ENCODE measurements at places on chromosomes 7 and 10.
A peak's percentile ranks its signal among the peaks of the same experiment; 100 is the strongest.

- DNase-seq: no peak
These were observed 266.9 kb downstream of the TNS3 start for GRCh38 chr7:47314728-47315607.

DNA sequence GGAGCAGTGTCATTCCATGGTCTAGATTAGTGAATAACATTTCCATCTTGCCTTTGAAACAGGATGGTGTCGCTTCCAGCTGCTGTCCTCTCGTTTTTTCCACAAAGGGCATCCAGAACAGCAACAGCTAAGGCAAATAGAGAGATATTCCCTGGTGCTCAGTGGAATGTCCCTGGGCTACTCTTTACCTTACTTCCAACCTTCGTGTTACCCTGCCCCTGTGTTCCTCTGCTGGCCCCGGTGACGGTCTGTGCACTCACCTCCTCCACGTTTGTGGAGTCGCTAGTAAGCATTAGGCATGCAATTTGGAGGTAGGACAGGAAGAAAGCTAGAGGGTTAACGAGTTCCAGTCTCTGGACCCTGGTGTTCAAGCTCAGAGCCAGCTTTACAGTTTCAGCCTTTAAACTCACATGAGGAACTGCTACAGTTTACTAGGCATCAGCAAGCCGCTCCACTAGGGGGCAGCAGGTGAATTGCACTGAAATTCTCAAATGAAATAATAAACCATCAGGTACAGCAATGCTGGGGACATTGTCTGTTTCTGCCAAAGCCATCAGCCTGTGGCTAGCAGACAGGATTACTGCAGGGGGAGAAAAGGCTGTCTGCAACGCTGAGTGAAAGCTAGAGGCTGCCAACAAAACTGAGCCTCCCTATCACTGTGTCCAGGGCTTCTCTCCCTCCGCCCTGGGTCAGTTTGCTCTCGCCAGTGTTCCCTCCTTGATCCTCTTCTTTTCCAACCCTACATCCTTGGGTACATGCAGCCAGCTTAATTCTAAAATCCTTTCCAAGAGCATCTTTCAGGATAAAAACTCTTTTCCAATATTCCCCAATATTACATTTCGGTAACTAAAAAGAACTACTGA is 9.0 kb downstream of the MRPL32 start:
- DNase-seq: no peak

- no peak for DNase-seq
These were observed 73.7 kb upstream of the ABCB5 start for GRCh38 chr7:20541608-20542349.

GRCh38 chr10:88064608-88065382 is 201.4 kb downstream of the PTEN start:
- DNase-seq: no peak

GRCh38 chr10:123604506-123604905 is 61.6 kb upstream of the GPR26 start:
- no peak for DNase-seq

GRCh38 chr10:123331438-123331837 is 177.2 kb downstream of the BUB3 start:
- DNase-seq: no peak

GRCh38 chr10:17062955-17063484 is 66.6 kb downstream of the CUBN start:
- no peak for DNase-seq

DNA sequence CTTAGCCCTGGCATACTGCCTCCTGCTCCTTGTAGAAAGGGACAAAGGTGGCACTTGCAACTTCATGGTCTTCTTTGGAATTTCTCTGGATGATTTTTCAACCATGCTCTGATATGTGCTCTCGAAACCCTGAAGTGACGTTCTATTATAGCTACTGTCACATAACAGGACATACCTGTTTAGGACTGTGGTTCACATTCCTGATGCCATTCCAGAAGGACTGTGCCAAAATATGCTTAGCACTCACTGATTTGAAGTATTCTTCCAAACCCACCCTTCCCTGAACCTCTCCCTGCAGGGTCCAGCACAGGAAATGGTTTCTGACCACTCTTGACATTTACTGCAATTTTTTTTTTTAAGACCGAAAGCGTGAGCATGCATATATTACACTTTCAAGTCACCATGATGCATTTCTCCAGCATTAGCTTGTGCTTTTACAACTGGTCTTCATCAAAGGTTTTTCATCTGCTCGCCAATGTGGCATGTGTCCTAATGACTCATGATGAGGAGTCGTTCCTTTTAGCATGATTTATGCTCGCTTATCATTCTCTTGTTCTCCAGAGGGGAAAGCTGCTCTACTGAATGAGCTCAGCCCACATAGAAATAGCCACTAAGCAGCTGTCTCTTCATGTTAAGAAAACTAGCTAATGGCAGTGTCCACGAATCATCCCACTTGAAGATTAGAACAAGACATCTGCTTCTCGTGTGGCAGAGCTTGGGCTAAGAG is 135.2 kb downstream of the ADAM12 start:
- DNase-seq: no peak

DNA sequence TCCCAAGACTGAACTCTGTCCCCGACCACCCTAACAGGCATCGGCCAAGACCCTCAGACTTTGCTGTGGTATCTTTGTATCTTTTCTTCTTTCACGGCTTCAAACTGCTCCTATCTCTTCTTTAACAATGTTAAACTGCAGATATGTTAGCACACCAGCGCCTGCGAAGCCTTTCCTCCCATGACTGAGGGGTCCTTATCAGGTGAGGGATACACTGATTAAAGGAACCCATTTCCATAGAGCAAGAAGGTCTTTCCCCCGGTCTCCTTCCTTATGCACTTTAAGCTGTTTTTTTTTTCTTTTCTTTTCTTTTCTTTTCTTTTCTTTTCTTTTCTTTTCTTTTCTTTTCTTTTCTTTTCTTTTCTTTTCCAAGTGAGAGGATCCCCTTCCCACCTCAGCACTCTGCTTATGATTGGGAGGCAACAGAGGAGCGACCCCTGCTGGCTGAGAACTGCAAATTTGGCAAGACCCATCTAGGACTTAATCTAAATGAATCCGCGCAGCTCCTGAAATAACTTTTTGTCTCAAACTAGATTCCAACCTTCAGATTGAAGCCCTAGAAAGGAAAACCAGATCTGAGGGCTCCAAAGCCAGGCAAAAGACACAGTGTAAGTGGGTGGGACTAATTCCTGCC is 109.9 kb downstream of the ITGB8 start:
- DNase-seq: no peak

- no peak for DNase-seq
These were observed 462.3 kb upstream of the POT1 start for GRCh38 chr7:125391921-125392320.

DNA sequence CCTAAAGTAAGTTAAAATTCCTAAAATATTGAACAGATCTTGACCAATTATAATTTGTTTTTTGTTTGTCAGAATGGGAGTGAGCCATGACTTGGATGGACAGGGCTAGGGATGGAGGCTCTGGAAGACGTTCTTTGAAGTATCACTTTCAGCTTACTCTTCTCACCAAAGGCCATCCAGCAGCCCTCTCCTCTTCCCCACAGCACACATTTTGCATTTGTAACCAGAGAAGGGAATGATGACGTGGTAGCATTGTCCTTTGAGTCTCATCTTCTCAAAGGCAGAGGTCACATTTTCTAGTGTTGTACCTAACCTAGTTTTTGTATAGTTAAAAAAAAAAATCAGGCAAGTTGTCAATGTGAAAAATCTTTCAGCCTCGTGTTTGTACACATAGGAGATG is 43.8 kb upstream of the AGR3 start:
- DNase-seq: no peak

DNA sequence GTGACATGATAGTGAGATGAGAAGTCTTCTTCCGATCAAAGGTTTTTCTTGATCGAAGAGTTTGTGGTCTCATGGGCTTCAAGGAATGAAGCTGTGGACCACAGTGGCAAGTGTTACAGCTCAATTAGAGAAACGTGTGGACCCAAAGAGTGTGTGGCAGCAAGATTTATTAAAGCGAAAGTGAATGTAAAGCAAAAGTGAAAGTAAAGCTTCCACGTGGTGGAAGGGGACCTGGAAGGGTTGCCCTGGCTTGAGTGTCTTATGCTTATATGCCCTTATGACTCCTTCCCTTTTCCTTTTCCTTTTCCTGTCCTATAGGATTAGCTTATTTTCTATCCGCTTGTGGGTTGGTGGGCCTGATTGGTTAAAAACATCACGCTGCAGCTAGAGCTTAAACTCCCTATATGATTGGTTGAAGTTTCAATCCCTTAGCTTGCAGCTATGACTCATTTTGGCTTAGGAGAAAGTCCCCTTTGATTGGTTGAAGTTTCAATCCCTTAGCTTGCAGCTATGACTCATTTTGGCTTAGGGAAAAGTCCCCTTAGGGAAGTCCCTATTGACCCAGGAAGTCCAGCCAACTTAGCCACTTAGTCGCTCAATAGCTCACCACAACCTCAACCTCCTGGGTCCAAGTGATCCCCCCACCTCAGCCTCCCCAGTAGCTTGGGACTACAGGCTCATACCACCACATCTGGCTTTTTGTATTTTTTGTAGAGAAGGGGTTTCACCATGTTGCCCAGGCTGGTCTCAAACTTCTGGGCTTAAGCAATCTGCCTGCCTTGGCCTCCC is 34.7 kb downstream of the MRPS24 start:
- DNase-seq: no peak

- DNase-seq: no peak
These were observed 98.1 kb upstream of the AGBL3 start for GRCh38 chr7:134888141-134888740.

DNA sequence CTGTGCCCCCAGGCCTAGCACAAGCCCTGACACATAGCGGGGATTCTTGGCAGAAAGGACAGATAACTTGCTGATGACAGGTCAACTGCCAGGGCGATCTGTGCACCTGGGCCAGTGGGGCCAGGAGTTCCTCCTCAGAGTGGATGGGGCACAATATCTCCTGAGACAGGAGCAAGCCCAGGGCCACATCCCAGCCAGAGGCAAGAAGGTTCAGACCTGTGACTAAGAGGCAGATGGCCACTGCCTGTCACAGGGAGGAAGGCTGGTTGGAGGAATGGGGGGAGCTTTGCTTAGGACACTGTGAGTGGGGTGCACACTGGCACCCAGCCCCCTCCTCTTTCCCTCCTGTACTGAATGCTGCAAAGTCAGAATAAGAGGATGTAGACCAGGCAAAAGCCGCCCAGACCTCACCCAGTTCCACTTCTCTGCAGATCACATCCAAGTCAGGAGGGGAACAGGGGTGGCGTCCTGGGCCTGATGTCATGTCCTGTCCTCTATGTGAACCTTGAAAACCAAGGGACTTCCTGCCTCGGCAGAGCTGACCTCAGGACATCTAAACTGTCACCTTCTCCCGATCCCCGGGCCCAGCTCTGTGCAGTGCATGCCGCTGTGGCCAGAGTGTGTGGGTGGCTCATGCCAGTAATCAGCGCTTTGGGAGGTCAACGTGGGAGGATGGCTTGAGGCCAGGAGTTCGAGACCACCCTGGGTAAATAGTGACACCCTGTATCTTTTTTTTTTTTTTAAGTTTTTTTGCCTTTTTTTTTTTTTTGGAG is 1.3 kb downstream of the GUSB start:
- peak; percentile 21 for DNase-seq

DNA sequence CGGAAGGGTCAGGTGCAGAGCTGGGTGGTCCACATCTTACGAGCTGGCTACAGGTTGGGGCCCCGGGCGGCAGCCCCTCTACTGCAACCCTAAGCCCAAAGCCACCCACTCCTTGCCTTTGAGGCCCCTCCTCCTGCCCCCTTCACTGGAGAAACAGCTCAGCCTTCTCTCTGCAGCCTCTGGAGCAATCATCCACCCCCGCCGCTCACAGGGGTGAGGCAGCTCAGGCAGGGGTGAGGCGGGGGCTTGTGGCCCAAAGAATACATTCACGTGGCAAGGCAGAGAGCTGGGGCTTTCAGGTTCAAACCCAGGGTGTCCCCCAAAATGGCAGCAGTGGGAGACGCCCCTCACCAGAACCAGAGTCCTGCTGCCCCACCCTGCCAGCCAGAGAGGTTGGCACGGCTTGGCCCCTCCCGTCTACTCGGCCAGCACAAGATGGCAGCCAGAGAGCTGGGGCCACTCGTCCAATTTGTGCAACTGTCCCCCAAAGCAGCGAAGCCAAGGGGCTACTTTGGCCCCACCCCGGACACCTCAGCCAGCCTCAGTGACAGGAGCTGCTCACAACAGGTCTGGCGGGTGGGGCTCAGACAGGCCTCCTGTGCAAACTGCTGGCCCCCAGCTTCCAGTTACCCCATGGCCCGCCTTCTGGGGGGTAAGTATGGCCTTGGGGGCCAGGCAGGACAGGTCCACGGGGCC is 7.2 kb downstream of the GNB2 start:
- no peak for DNase-seq

DNA sequence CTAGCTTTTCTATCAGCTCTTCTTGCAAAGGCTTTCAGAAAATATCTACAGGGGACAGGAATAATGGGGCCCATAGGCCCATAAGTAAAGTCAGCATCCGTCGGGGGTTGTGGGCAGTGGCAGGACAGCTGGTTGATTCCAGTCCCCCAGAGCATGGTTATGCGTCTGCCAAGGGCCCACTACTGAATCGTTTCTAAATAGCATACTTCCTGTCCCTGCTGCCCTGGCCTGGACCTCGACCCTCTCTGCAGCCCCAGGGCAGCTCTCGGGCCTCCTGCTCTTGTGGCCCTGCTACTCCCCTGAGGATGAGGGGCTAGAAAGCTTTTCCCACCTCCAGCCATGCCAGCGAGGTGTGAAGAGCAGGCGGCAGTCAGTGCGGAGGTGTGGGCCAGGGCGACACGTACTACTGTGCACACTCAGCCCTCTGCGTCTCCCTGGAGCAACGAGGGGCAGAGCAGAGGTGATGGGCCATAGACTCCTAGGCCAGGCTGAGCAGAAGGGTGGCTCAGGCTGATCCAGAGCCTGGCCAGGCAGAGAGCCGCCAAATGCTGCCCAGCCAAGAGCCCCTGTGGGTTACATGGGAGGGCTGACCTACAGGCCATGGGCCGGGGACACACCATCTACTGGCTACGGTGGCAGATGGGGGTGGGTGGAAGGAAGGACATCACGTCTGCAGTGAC is 4.7 kb upstream of the OPN4 start:
- DNase-seq: no peak

DNA sequence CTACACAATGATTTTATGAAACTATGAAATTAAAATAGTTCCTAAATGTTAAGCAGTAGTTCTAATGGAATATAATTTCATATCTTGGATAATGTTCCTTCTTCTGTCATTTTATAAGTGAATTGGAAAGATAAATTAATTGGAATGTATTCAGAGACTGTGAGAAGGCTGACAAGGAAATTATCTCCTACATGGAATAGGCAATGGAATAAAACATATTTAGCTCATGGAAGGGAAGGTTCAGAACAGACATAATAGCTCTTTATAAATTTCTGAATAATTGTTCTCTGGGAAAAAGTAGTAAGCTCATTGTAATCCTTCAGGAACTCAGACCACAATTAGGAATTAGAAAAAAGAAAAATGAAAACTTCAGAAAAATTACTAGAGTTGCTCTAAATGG is 1172.3 kb upstream of the SORCS1 start:
- no peak for DNase-seq

GRCh38 chr10:6314620-6315205 is 112.0 kb downstream of the PFKFB3 start:
- no peak for DNase-seq

GRCh38 chr10:132701846-132702190 is 84.1 kb downstream of the NKX6-2 start:
- DNase-seq: no peak
